ENCODE measurements at places on chromosomes 16 and 17. TPM values are rescaled to one million over a fixed set of nuclear protein-coding genes. Genes with fewer than 3 reads are reported as not detected.

MPHOSPH6 gene
- total RNA-seq: 31.1 TPM

ACE gene
- 4.6 TPM for total RNA-seq

TPSD1 gene
- 2.8 TPM for total RNA-seq

NXPH3 gene
- 3.6 TPM for total RNA-seq

GPR179 gene
- total RNA-seq: not detected

CD300E gene
- total RNA-seq: not detected

FBXW10 gene
- not detected for total RNA-seq

ZNF768 gene
- 42.4 TPM for total RNA-seq

WNK4 gene
- total RNA-seq: 1.0 TPM

NLK gene
- total RNA-seq: 5.9 TPM

DPEP3 gene
- total RNA-seq: not detected

ITGAX gene
- 1.5 TPM for total RNA-seq

ABCA9 gene
- total RNA-seq: 7.4 TPM

CSF3 gene
- total RNA-seq: 0.45 TPM

CCDC144A gene
- total RNA-seq: 1.9 TPM

HSD17B2 gene
- 5.2 TPM for total RNA-seq

RMI2 gene
- total RNA-seq: 5.9 TPM

HIC1 gene
- 4.2 TPM for total RNA-seq

PHLPP2 gene
- 3.6 TPM for total RNA-seq

KRT15 gene
- total RNA-seq: 802 TPM

All from lower leg skin (tissue), 4 donors.